Stimulated activated CD4-positive, alpha-beta T cell treated with anti-CD3 and anti-CD28 coated beads, Interleukin-15, amount 100 ng/mL, for 1 hour (primary cell): ENCODE measurements at places on chromosomes 2 and 18.
A peak's percentile ranks its signal among the peaks of the same experiment; 100 is the strongest.

DNA sequence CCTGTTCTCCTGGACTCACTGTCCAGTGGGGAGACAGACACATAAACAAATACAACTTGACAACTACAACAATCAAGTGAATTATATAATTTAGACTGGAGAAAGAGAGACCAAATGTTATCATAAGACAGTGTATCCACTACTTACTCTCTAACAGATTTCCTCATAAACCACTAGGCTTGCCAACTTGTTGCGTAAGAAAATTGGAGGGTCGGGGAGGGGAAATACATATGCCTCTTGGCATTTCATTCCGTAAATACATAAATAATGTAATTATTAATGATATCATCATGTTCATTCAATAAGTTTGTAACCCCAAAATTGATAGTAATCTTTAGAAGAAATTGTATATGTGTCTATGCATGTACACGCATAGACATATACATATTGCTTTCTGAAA is 14.9 kb downstream of the RAB6D start:
- no peak for DNase-seq

DNA sequence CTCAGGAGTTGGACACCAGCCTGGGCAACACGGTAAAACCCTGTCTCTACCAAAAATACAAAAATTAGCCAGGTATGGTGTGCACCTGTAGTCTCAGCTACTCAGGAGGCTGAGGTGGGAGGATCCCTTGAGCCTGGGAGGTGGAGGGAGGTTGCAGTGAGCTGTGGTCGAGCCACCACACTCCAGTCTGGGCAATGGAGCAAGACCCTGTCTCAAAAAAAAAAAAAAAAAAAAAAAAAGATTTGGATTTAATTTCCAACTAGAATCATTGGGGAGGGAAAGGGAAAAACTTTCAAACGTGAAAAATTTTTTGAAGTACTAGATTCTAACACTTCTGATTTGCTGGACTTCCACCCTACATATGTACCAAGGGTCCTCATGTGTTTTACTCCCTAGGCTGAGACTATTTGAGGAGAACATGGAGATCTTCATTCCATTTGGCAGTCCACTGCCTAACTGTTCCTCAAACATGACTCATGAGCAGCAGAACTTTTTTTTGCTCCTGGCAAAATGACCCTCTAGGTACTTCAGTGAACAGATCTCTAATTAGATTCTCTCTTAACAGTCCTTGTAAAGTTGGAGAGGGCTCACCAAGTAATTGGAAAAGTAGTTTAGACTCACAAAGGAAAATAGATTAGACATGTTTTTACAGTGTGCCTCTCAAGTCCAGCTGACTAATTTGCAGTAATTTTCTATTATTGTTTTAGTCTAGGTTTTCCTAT is 267.6 kb downstream of the METTL4 start:
- DNase-seq = no peak

- no peak for DNase-seq
Measured at GRCh38 chr2:31983762-31984467, 26.9 kb downstream of the MEMO1 start.

- DNase-seq = no peak
Measured at GRCh38 chr2:128778843-128779242, 460.2 kb upstream of the HS6ST1 start.

DNA sequence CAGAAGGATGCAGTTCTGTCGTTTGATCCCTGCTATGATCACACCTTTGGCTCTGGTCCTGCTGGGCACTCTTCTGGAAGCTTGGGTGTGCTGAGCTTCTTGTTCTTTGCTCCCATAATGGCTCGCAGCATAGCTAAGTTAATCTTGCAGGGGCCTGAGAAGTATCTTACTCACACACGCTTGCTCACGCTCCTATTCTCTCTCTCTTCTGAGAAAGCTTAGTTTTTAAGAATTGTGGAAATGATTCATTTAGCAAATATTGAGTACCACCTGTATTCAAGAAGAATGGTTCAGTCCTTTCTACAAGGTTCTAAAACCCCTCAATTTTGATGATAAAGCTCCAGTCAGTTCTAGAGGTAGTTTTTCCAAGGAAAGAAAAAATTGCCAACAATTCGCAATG is 40.6 kb downstream of the XRCC5 start:
- no peak for DNase-seq

DNA sequence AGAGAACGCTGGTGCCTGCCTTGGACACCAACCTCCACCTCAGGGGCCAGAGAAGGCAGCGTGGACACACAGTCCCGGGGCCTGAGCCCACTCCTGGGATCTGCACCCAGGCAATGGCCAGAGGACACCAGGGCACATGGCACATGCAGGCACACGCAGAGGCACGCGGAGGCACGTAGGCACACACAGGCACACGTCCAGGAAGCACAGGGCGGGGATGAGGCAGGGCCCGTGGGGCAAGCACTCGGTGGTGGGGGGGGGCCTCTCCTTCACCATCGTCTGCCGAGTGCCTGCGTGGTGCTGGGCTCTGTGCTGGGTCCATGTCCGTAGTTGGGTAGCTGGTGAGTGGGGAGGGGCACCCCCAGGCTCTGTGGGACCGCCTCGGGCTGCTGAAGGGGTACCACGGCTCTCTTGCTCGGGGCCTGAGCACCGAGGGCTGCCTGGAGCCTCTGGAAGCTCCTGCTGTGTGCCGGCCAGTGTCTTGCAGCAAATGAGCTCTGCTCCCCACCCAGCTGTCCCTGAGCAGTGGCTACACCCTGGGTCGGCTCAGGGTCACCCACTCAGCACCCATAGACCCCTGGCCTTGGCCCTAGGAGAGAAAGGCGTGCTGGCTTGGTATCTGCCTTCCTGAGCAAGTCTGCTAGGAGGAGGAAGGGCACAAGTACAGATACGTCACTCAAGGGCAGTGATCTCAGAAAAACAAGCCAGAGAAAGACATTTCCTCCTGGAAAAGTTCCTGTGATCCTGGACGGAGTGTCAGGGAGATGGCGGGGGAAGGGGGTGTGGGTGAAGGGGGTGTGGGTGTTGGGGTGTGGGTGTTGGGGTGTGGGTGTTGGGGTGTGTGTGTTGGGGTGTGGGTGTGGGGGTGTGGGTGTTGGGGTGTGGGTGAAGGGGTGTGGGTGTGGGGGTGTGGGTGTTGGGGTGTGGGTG is 26.4 kb downstream of the RTP5 start:
- no peak for DNase-seq

GRCh38 chr2:70946832-70947442 is 11.2 kb downstream of the ATP6V1B1 start:
- DNase-seq = no peak

- no peak for DNase-seq
Measured at GRCh38 chr2:10774394-10774793, 38.2 kb downstream of the PDIA6 start.

GRCh38 chr18:69626171-69626570 is 225.5 kb downstream of the DOK6 start:
- DNase-seq = no peak

GRCh38 chr2:188752311-188752710 is 221.9 kb upstream of the COL3A1 start:
- no peak for DNase-seq

DNA sequence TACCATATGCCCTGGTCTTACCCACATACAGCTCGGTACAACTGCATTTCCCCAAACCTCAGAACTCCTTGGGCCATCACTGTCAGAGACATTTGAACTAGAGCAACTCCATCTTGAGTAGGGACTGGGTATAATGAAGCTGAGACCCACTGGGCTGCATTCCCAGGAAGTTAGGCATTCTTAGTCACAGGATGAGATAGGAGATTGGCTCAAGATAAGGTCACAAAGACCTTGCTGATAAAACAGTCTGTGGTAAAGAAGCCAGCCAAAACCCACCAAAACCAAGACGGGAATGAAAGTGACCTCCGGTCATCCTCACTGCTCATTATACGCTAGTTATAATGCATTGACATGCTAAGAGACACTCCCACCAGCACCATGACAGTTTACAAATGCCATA is 131.3 kb downstream of the PIK3C3 start:
- no peak for DNase-seq

DNA sequence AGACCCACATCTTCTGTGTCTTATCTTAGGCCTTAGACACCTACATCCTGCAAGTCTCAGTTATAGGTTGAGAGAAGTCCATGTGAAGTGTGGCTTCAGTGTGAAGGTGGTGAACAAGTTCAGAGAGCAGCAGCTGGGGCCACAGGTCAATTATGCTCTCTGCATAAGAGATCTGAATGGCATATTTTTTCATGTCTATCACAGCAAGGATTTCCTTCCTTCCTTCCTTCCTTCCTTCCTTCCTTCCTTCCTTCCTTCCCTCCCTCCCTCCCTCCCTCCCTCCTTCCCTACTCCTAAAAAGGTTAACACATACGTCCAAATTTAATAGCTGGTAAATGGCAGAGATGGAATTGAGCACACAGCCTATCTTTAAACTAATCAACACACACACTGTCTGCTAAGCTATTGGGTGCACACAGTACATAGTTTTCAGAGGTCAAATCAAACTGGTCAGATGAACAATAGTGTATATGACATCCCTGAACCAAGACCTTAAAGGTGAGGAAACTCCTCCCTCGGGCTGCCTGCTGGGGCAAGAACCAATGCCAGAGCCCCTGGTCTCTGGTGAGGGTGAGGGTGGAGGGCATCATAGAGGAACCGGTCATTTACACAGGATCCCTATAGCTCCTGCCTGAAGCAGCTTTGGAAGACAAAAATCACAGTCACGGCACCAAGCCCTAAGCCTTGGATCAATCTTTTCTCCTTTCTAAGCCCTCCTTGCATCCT is 240.9 kb downstream of the ICOS start:
- DNase-seq = no peak

- DNase-seq = no peak
Measured at GRCh38 chr2:96546321-96546720, 9.8 kb downstream of the ARID5A start.

GRCh38 chr2:217058791-217059755 is 199.2 kb upstream of the TNP1 start:
- DNase-seq = no peak

DNA sequence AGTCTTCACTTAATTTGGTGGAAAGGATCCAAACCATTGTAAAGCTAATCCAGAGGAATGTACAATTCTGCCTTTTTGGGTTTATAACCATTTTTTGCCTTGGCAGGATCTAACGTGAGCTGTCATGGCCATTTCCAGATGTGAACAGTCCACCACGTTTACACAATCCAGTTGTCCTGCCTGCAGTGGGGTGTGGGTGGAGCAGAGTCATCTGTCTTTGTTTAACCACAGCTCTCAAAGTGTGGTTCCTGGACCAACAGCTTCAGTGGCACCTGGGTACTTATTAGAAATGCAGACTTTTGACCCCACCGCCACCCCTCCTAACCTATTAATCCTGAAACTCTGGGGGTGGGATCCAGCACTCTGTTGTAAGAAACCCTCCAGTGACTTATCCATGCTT is 35.9 kb downstream of the FHOD3 start:
- no peak for DNase-seq

DNA sequence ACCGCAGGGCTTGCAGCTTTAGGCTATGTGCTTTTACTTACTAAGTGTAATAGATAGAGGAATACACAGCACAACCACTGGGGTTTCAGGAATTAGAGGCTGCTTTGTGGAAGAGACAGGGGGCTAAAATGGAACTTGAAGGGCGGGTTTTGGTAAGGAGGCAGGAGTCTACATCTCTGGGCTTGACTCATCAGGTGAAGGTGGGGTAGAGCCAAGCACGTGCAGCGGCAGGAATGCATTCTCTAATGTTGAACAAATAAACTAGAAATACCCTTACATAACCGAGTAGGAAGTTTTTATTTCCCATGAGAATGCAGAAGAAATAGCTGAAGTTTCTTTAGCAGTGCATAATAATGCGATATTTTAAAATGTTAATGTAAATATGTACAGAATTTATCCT is 673.8 kb upstream of the SALL3 start:
- DNase-seq = no peak

- DNase-seq = no peak
Measured at GRCh38 chr2:100235098-100235497, 87.2 kb downstream of the LONRF2 start.

GRCh38 chr2:69685321-69686048 is 41.9 kb upstream of the AAK1 start:
- no peak for DNase-seq

- no peak for DNase-seq
Measured at GRCh38 chr18:48826806-48827205, 124.0 kb downstream of the SMAD7 start.

GRCh38 chr18:24014986-24015638 is 558 bp downstream of the TTC39C start:
- peak; percentile 39 for DNase-seq

DNA sequence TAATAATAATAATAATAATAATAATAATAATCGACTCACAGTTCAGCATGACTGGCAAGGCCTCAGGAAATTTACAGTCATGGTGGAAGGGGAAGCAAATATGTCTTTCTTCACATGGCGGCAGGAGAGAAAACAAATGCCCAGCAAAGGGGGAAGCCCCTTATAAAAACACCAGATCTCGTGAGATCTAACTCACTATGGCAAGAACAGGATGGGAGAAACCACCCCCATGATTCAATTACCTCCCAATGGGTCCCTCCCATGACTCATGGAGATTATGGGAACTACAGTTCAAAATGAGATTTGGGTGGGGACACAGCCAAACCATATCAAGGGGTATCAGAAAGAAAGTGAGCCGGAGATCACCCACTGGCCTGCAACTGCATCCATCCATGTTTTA is 40.5 kb upstream of the PAPOLG start:
- DNase-seq = no peak

DNA sequence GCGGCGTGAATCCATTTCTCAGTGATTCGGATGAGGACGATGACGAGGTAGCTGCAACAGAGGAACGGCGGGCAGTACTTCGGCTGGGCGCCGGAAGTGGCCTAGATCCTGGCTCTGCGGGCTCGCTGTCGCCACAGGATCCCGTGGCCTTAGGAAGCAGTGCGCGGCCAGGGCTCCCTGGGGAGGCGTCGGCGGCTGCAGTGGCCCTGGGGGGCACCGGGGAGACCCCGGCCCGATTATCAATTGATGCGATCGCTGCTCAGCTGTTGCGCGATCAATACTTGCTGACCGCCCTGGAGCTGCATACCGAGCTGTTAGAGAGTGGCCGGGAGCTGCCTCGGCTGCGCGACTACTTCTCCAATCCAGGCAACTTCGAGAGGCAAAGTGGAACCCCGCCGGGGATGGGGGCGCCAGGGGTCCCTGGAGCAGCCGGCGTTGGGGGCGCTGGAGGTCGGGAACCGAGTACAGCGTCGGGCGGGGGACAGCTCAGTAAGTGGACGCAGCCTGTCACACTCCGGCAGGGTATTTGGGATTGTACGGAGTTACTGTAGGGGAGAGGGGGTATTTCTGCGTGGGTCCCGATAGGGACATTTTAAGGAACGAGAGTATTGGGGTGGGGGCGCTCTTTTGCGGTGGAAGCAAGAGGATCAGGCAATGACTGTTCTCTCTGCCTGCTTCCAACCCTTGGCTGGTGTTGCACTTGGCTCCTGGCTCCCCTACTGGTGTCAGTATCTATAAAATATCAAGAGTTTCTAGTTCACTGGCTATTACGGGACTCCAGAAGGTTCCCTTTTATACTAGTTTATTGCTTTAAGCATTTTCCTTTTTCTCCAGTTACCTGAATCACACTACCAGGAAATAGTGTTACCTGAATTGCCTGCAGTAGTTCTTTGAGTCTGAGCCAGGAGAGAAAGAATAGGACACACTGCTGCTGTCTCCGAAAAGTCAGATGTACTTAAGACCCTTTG is 772 bp downstream of the RELCH start:
- DNase-seq = no peak
